CD4-positive, CD25-positive, alpha-beta regulatory T cell (primary cell): ENCODE measurements at places on chromosomes 5 and 9. TPM values are rescaled to one million over a fixed set of nuclear protein-coding genes. Genes with fewer than 3 reads are reported as not detected.
A peak's percentile ranks its signal among the peaks of the same experiment; 100 is the strongest.

GRCh38 chr9:11016081-11016480, 403.3 kb upstream of the PTPRD start:
- no peak overlapping the region for H3K4me3 ChIP-seq
- H3K36me3 ChIP-seq, result no peaks in the 10 kb centered on the region
- H3K27me3 ChIP-seq, result no peaks in the 10 kb centered on the region
- no peak overlapping the region for H3K27ac ChIP-seq
- no peaks in the 10 kb centered on the region for H3K4me1 ChIP-seq
- DNase-seq, result no peak

DNA sequence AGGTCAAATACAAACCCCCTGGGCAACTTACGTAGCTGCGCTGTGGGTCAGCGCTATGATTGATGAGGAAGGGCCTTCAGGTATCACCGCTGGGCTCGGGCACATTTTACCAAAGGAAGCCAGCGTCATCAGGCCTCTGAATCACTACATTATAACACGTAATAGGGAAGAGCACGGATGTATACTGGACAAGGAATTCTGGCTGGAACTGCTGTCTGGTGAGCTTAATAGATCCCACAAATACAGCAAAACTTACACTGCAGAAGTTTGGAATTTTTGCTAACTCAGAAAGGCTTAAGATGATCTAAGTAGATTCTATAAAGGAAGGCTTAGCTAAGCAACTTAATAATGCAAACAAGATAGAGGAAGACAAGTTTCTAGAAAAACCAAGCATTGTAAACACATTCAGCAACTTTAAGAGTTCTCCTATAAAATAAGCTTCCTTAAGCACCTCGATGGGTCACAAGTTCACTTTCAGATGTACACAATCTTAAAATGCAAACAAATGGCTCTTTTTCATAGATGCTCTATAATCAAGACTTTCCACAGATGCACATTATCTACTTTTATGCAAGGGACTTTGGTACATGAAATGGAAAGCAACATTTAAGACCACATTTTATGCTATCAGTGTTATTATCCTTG, 360.1 kb upstream of the PANK3 start:
- H3K27ac ChIP-seq, result no peak overlapping the region
- no peaks in the 10 kb centered on the region for H3K27me3 ChIP-seq
- no peaks in the 10 kb centered on the region for H3K36me3 ChIP-seq
- no peak for DNase-seq
- H3K4me3 ChIP-seq, result no peak overlapping the region
- no peaks in the 10 kb centered on the region for H3K4me1 ChIP-seq

DNA sequence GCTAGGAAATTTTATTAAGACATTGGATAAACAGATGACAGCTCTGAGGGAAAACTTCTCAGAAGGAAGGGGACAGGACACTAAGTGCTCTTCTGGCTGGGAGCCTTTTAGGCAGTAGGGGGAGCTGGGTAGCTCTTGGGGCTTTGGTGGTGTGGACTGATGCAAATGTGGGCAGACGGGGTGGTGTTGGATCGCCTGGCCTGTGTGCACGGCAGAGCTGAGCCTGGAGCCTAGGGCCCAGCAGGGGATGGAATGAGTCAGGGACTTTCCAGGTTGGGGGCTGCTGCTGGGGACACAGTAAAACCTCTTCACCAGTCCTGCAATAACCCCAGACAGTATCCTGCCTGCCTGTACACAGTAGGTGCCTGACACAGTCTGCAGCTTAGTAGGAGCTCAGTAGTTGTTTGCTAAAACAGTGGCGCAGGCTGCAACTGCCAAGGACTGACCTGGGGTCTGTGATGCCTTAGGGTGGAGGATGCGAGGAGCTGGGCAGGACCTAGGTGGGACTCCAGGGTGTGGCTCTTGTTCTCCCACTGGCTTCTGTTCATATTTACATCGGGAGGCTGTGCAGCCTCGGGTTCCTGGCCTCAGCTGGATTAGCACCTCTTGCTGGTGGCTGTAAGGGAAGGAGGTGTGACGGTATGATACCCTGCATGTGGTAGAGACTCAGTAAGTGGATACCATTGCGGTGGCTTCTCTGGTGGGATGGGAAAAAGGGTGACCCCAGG, 83.8 kb downstream of the DAB2IP start:
- H3K4me3 ChIP-seq, result no peak overlapping the region
- H3K27ac ChIP-seq, result no peak overlapping the region
- peaks cover 4% of the 10 kb centered on the region for H3K27me3 ChIP-seq
- DNase-seq, result peak; percentile 14
- no peaks in the 10 kb centered on the region for H3K4me1 ChIP-seq
- H3K36me3 ChIP-seq, result no peaks in the 10 kb centered on the region

The PCDHGB6 gene
- not detected for total RNA-seq

The FAM153A gene
- total RNA-seq, result 31.8 TPM
